ENCODE measurements at places on chromosomes 5 and 9.
A peak's percentile ranks its signal among the peaks of the same experiment; 100 is the strongest.

GRCh38 chr5:79666758-79667157 lies 22.9 kb upstream of the CMYA5 start:
- no peak for DNase-seq

DNA sequence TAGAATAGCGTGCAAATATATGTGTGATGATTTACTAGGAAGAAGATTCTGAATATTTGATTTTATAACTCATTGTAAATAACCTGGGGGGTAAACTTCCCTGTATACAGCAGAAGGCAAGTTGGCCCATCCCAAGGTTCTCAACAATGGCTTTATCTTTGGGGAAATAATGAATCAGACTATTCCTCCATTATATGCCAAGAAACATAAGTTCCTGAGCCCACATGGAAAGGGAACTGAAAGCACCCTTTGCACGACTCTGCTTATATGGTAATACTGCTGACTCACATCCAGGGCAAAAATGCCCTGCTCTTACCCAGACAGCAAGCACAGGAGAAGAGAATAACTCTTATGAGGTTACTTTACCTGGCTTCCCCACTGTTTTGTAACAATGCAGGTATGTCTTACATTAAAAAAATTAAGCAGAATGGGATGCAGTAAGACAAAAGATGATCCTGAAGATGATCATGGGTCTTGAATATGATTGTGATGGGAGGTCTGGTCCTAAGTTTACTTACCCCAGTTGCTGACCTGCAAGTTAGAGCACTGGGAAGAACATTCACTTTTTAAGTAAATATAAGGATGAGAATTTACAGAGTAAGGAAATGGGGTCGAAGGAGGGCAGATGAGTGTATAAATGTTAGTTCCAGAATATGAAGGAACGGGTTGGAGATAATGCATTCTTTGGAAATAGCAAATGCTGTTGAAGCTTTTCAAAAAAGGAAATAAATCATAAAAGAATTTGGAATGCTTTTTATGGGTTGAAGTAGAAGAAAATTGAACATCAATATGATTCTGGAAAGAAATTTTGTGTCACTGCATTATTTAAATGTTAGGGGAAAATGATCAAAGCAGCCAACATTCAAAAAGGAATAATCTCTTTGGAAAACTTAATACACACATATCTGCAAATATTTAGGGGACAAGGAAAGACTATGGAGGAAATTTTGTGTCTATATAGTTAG lies 428.4 kb upstream of the MPDZ start:
- DNase-seq = no peak

GRCh38 chr5:132065351-132065937 lies 5.0 kb downstream of the IL3 start:
- DNase-seq = peak; percentile 54

- no peak for DNase-seq
Measured at GRCh38 chr5:142221091-142221860, 103.5 kb downstream of the SPRY4 start.

GRCh38 chr9:1837453-1838084 lies 177.6 kb upstream of the SMARCA2 start:
- peak; percentile 13 for DNase-seq

GRCh38 chr5:116675626-116675910 lies 100.9 kb upstream of the SEMA6A start:
- no peak for DNase-seq

- DNase-seq = no peak
Measured at GRCh38 chr5:53099546-53099945, 10.0 kb downstream of the MOCS2 start.

DNA sequence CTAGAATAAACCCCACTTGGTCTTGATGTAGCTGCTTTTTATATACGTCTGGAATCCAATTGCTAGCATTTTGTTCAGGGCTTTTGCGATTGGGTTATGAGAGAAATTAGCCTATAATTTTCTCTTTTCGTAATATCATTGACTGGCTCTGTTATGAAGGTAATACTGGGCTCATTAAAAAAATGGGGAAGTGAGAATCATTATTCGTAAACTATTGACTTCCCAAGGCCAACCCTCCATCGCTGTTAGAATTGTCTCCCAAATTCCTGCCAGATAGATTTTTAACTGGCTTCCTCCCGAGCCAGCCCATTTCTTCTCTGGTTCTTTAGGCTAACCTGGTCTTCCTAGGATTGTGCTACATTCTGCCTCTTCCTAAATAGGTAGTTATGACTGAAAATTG lies 35.9 kb upstream of the GRPEL2 start:
- DNase-seq = no peak

- no peak for DNase-seq
Measured at GRCh38 chr5:133603711-133604110, 8.6 kb downstream of the FSTL4 start.

DNA sequence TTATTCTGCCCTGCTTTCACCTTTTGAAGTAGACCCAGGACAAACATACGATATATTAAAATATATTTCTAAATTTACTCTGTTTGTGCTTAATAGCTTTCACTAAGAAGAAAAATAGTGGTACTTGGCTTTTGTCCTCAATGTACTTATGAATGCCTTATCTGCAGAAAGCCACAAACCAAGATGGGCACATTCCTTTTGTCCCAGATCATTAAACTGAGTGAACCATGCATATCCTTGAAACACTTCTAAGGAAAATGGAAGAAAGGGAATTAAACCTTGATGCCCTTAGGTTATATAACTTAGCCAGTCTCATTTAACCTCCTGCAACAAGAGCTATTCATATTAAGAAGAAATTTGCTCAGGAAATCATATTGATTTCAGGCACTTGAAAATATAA lies 553.8 kb upstream of the CDH9 start:
- DNase-seq = no peak

- no peak for DNase-seq
Measured at GRCh38 chr5:34751807-34752736, 86.9 kb upstream of the TTC23L start.

- no peak for DNase-seq
Measured at GRCh38 chr5:96945144-96945897, 9.4 kb downstream of the LNPEP start.

- no peak for DNase-seq
Measured at GRCh38 chr5:60507687-60508086, 192.3 kb downstream of the DEPDC1B start.

DNA sequence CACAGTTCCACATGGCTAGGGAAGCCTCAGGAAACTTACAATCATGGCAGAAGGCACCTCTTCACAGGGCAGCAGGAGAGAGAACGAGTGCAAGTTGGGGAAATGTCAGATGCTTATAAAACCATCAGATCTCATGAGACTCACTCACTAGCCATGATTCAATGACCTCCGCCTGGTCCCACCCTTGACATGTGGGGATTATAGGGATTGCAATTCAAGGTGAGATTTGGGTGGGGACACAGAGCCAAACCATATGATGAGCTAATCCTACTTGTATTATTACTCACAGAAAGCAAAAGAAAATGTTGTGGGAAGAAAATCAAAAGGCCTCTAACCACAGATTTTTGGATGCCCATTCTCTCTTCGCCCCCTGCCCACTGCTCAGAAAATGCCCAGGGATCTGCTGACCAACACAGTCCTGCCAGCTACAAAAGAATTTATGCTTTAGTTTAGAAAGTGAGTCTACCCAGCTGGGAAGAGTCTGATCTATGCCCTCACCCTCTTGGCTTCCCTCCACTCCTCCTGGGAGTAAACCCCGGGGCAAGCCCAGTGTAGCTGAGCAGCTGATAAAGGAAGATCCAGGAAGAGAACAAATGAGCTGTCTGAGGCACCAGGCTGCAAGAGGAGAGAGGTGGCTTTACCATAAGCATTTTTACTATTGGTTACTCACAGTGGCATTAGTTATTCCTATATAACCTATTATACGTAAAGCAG lies 53.1 kb downstream of the RNF130 start:
- DNase-seq = no peak

DNA sequence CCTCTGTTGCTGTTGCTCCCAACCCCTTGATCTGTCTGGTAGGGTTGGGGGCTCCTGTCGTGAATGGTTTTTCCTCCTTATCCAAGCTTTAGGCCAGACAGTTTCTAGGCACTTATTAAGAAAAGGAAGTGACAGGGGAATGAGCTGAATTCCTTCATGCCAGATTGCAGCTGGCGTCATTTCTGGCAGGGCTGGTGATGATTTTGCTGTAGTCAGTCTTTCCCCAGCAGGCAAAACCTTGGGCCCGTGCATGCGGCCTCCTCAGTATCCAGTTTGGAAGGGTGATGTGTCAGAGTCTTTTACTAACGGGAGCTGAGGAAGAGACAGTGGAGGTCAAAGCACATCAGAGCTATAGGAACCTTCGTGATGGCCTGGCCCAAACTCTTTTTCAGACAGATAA lies 58.8 kb downstream of the COL27A1 start:
- DNase-seq = no peak

DNA sequence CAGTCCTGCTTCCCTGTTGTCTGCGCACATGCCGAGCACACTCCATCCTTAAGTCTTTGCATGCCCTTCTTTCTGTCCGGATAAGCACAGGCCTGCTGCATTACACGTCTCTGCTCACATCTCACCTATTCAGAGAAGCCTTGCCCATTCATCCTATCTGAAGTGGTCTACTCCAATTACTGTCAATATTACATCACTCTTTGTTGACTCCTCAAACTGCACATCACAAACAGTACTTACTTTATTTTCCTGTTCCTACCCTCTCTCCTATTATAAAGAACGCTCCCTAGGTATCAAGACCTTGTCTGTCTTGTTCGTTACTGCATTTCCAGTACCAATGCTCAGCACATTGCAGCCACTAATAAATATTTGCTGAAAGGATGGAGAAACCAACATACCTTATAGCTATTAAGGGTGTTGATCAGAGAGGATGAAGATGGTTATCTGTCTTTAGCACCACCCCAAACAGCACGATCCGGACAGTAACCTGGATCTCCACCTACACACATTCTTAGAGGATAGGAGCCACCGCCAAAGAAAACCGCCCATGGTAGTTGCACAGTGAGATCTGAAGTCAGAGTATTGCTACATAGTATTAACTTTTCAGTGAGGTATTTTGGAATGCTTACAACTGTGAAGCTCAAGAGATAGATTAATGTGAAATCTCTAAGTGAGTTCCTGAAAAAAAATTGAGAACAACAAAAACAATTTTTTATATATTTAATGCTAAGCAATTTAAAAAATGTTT lies 1.6 kb upstream of the PRRC1 start:
- peak; percentile 75 for DNase-seq

GRCh38 chr9:134063571-134064450 lies 4.0 kb downstream of the BRD3 start:
- no peak for DNase-seq

GRCh38 chr5:80781356-80781755 lies 126.6 kb upstream of the DHFR start:
- no peak for DNase-seq

DNA sequence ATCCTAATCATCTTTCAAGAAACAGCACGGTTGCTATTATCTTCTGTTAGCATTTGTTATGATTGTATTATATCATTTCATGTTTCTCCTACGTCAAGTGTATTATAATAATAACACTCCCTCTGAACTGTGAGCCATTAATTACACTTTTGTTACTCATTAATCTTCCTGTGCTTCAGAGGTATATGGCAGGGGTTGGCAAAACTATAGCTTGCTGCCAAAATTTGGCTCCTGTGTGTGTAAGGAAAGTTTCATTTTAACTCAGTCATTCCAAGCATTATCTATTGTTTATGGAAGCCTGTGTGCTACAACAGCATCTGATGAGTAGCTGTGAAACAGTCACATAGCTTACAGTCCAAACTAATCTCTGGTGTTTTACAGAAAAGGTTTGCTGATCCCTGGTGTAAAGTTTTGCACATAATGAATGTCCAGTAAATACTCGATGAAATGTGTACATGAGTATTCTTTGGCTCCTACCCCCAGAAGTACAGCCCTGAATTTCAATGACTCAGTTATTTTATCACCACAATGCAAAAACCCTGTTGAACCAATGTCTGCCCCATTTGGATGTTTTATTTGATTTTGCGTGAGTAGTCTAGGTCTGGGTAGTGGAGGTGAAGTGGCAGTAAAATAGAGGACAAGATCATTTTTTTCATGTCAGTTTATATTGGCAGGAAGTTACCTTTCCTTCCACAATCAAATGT lies 648.2 kb downstream of the MAT2B start:
- DNase-seq = no peak

- no peak for DNase-seq
Measured at GRCh38 chr5:42591015-42591414, 165.6 kb upstream of the CCDC152 start.

DNA sequence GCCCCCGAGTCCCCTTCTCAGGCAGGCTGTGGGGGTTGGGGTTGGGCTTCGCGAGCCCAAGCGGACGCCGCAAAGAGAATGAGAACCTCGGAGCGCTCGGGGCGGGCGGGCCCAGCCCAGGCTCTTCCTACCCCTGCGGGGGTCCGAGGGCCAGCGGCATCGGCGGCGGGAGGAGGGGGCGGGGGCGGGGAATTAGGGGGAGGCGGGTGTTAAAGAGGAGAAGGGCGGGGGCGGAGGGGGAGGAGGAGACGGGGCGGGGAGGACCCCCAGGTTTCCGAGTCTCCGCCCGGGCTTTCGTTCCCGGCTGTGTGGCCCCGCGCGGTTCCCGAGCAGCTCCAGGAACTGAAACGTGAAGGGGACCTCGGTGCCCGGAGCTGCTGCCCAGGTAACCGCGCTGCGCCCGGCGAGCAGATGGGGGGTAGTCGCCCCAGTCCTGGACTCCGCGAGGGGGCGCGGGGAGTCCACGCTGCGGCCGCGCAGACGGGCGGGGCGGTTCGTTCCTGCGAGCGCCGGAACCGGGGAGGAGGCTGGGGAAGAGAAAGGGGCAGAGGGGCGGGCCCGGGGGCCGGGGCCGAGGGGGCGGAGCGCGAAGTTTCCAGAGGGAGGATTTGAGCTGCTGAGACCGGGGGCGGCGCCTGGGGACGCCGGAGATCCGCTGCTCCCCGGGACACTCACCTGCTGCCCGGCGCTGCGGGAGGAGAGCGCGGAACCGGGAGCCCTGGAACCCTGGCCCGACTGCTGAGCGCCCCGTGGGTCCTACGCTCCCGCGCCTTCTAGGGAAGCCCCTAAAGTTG lies 38.4 kb upstream of the PLEKHG4B start:
- peak; percentile 99 for DNase-seq

DNA sequence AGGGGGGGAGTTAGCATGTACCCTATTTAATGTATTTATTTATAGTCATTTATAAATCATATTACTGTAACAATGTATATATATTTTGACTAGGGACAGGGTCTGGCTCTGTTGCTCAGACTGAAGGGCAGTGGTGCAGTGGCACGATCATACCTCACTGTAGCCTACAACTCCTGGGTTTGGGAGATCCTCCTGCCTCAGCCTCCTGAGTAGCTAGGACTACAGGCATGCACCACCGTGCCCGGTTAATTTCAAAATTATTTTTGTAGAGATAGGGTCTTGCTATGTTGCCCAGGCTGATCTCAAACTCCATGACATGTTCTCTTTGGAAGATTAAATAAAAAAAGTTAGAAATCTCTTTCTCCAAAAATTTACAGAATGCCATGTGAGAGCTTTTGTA lies 52.8 kb downstream of the ARHGEF28 start:
- no peak for DNase-seq

DNA sequence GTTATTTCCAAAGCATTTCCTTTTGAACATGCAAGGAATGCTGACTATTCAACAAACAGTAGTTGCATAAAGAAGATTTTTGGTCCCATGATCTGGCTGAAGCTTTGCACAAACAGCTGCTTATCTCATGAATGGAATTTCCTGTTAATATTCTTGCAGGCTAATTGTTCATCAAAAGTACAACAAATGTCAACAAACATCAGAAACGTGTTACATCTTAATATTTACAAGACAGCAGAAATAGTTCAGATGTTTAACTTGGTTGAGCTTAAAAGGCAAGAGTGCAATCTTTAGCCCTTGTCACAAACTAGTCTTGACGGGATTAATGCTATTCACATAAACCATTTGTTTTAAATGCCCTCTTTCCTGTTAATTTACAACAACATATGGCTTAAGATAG lies 47.9 kb upstream of the BASP1 start:
- no peak for DNase-seq

- DNase-seq = peak; percentile 89
Measured at GRCh38 chr5:150763023-150763769, 4.4 kb upstream of the DCTN4 start.

All from NCI-H510A treated with DMSO at 0.1 percent for 48 hours (cell line).